ENCODE measurements at places on chromosomes 12 and 14. TPM values are rescaled to one million over a fixed set of nuclear protein-coding genes. Genes with fewer than 3 reads are reported as not detected.

Gene MYH6
- not detected for total RNA-seq

Gene GLS2
- not detected for total RNA-seq

Gene ERBB3
- 3.3 TPM for total RNA-seq

DNA sequence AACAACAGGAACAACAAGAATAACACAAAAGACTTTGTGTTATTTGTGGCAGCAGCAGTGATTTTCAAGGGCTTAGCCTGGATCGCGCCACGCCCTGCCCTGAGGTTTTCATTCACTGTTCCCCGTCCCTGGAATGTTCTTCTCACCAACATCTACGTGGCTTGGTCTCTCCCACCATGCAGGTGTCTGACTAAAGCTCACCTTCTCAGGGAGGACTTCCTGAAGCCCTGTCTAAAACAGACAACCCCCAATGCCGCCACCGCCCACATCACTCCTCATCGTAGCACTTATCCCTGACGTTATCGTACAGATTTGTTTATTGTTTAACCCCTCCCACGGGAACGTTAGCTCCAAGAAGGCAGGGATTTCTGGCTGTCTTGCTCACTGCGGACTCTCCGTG is 40.4 kb downstream of the P2RX4 start:
- no peak overlapping the region for H3K4me3 ChIP-seq
- H3K4me1 ChIP-seq = no peaks in the 10 kb centered on the region
- no peak for DNase-seq

- no peaks in the 10 kb centered on the region for H3K27me3 ChIP-seq
- no peak overlapping the region for H3K27ac ChIP-seq
- no peak for DNase-seq
- no peak overlapping the region for H3K4me3 ChIP-seq
Observed at GRCh38 chr14:78823035-78823434, 652.9 kb downstream of the NRXN3 start.

DNA sequence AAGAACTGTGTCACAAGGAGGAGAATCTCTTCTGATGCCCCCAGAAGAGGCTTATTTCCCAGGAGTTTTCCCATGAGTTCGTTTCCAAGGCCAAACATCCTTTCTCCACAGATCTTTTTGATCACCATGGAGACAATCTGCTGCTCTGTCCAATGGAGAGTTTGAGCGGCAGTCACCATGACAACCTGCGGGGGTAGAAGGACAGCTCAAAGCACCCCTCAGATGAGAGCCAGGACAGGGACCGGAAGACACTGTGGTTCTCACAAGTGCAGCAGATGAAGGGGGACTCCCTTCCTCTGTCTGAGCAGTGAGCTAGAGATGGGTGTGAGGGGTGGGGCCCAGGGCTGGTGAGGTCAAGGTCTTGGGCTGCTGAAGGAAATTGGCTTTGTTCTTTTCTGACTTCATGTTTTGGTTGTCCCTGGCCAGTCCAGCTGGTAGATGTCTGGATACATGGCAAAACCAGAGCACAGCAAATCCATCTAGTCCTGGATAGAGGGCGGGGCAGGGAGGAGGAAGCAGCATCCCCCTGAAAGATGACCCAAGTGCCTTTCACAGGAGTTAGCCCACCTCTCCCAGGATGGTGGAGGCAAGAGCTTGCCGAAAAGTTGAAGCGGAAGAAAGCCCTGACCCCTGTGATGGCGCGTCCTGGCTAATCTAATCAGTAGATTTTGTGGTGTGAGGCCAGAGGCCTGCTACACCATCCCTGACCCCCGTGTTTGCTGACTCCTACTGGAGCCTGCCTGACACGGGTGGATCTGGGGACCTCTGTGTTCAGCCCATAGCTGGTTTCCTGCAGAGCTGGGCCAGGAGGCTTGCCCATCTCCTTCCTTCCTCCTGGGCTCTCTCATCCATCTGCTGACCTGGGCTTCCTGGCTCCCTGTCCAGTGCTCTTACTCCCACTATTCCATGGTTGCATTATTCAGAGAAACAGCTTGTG is 24.4 kb downstream of the DHRS2 start:
- H3K27ac ChIP-seq = no peak overlapping the region
- H3K36me3 ChIP-seq = no peaks in the 10 kb centered on the region
- peaks cover 17% of the 10 kb centered on the region for H3K27me3 ChIP-seq
- H3K4me1 ChIP-seq = no peaks in the 10 kb centered on the region

GRCh38 chr12:69330475-69331473 is 17.4 kb upstream of the LYZ start:
- H3K36me3 ChIP-seq = no peaks in the 10 kb centered on the region
- H3K4me3 ChIP-seq = peak overlapping the region; percentile 62
- peak; percentile 28 for DNase-seq

- H3K36me3 ChIP-seq = no peaks in the 10 kb centered on the region
- no peak overlapping the region for H3K4me3 ChIP-seq
- no peaks in the 10 kb centered on the region for H3K27me3 ChIP-seq
- peaks cover 7% of the 10 kb centered on the region for H3K4me1 ChIP-seq
Observed at GRCh38 chr14:76993752-76994151, 34.8 kb downstream of the IRF2BPL start.
